ENCODE measurements at places on chromosomes 3 and 15.

DNA sequence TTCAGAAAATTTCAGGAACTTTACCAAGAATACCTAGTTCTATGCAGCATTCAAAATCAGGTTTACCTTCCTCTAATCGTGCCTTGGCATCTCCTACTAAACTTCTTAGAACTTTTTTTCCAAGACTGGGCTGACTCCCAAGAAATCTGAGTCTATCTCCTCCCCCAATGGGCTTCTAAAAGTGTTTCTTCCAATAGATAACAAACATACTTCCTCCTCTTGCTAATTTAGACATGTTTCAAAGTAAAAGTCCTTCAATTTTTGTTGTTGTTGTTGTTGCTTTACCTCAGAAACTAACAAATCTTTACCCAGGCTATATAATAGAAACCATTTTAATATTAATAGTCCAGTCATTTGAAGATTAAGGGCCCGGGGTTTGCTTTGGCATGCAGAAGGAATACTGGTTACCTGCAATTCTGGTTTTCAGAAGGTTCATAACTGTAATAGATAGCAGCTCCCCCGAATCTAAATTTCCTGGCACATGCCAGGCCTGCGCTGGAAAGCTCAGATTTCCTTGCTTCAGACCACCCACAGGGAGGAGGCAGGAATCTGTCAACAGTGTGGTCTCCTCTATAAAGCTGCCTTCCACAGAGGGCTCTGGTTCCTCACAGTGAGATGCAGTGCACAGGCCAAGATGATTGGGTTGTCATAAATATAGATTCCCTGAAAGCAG is 188.7 kb downstream of the THRB start:
- DNase-seq = no peak

DNA sequence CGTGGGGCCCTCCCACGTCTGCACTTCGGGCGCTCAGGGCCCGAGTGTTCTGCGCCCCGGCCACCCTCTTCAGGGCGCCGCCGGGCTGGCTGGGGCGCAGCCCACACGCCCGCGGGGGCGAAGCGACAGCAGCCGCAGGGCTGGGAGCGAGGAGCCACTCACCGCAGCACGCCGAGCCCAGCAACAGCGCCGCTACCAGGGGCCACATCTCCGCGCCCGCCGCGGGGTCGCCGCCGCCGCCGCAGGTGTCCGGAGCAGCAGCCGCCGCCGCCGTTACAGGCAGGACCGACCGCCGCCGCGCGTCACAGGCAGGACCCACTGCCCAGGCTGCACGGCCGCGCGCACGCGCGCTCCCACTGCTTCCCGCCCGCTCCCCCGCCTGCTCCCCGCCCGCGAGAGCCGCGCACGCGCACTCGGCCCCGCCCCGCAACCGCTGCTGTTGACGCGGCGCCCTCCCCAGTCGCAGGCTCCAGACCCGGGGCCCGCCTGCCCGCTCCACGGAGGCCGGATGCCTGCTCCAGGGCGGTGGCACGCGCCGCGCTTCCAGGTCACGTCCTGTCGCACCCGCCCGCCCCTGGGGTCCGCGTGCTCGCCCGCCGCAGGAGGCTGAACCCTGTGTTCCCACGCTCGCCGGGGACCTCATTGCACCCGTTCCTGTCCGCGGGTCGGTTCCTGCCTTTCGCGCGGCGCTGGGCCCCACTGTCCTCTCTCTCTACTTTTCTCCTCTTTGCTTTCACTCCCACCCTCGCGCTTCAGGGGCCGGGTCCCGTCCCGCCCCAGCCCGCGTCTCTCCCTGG is at the start of gene CD47:
Gene CD47, minus strand, starts transcription at position 331 of the 797 bp plus-strand sequence. Its CDS starts 123 bp downstream, at position 208.
- peak; percentile 88 for DNase-seq

GRCh38 chr3:13636874-13637273 is 87.9 kb downstream of the FBLN2 start:
- no peak for DNase-seq

GRCh38 chr3:108408883-108409799 is 101.3 kb downstream of the MYH15 start:
- no peak for DNase-seq

DNA sequence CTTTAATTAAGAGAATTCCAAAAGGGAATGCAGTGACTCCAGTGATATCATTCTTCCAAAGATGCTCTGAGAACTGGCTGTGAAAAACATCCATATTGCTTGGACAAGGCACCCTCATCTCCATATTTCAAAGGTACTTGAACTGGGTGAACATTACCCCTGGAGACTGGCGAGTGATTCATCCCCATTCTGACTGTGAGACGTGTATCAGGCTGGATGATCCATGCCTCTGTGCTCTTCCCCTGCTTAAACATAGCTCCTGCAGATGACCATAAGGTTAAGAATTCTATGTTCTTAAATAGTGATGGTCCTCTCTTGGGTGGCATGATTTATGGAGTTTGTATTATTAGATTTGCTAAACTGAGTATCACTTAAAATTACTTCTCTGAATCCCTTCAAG is 137.8 kb downstream of the GABRB3 start:
- peak; percentile 19 for DNase-seq

- DNase-seq = peak; percentile 44
Observed at GRCh38 chr3:19885468-19885867, 48.5 kb downstream of the EFHB start.

- peak; percentile 57 for DNase-seq
Observed at GRCh38 chr3:148992027-148992634, 791 bp downstream of the GYG1 start.

DNA sequence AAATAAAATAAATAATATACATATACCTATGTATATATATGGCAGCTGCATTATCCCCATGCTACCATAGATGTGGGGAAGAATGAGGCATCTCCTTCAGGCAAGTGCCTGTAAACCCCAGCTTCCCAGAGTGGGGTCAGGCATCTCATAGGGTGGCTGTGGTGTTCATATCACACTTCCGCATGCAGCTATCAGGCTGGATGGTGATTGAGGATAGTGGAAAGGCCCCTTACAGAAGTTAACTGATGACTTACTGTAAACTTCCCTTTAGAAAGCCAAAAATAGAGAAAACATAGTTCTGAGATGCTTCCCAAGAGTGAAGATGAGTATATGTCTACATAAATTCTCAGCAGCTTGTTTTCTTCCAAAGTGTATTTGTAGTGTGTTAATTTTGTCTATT is 3.5 kb upstream of the PP2D1 start:
- DNase-seq = no peak

DNA sequence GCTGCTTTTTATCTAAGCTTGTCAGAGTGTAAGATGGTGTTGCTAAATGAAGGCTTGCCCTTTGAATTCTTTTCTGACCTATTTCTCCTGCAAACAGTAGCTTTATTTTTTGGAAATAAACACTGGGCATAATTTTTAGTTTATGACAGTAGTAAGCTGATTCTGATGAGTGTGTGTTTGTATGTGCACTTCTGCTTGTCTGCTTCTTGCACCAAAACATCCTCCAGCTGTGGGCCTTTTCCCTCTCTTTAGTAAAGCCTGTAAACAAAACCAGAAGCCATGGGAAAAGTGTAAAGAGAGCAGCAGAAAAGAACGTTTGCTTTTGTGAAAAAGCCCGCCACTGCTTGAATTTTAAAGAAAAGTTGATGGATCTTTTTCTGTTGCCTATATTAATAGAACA is 136.4 kb upstream of the IL12A start:
- no peak for DNase-seq

- no peak for DNase-seq
Observed at GRCh38 chr15:74389241-74390048, 22.0 kb upstream of the CYP11A1 start.

- peak; percentile 5 for DNase-seq
Observed at GRCh38 chr3:1087066-1087560, 5.7 kb upstream of the CNTN6 start.

GRCh38 chr3:45994419-45995235 is 997 bp downstream of the FYCO1 start:
- peak; percentile 98 for DNase-seq

- DNase-seq = no peak
Observed at GRCh38 chr3:98398513-98398912, 8.0 kb downstream of the OR5K3 start.

- DNase-seq = no peak
Observed at GRCh38 chr3:43608751-43609150, 13.1 kb downstream of the ANO10 start.

GRCh38 chr15:28080386-28080785 is 18.7 kb downstream of the OCA2 start:
- no peak for DNase-seq

GRCh38 chr3:14772533-14773138 is 46.1 kb upstream of the FGD5 start:
- no peak for DNase-seq

- no peak for DNase-seq
Observed at GRCh38 chr3:43286841-43287499, 630 bp downstream of the SNRK start.

DNA sequence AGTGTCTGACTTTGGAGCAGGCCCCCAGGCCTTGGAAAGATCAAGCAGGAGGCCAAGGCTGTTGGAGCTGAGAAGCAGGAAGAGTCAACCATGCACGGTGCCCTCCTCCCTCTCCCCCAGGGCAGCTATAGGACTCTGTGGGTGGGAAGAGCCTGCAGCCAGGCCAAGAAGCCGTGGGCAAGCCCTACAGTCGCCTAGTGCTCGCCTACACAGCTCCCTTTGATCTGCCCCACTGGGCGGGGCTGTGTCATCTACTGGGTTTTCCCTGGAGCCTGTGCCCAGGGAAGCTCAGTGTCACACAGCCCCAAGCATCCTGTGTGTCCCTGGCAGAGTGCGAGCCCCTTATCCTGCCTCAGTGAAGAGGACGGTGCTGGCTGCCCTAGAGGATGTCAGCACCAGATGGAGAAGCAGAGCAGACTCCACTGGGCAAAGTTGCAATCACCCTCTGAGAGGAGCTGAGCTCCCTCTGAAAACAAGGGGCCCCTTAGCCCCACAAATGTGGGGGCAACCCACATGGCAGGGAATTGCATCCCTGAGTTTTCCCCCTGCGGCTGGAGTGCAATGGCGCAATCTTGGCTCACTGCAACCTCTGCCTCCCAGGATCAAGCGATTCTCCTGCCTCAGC is 72.2 kb downstream of the KLF13 start:
- DNase-seq = no peak

- DNase-seq = no peak
Observed at GRCh38 chr15:39226169-39226937, 354.5 kb upstream of the THBS1 start.

- no peak for DNase-seq
Observed at GRCh38 chr3:167776066-167776685, 40.7 kb downstream of the SERPINI1 start.

DNA sequence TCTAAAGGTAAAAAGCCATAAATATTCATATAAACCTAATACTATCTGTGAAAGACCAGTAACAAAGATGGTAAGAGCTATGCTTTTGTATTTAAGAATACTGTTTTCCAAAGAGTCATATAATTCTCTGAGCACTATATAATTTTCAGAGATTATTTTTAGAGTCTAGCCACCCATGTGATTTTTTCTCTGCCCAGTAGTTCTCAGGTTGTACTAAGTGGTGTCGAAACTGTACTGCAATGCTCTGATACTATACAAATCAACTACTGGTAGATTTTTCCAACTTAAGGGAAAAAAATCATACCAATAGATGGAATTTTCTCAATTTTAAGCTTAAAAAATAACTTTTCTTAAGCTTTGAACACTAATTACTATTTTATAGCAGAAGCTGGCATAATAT is 104.8 kb downstream of the MYO5A start:
- no peak for DNase-seq

DNA sequence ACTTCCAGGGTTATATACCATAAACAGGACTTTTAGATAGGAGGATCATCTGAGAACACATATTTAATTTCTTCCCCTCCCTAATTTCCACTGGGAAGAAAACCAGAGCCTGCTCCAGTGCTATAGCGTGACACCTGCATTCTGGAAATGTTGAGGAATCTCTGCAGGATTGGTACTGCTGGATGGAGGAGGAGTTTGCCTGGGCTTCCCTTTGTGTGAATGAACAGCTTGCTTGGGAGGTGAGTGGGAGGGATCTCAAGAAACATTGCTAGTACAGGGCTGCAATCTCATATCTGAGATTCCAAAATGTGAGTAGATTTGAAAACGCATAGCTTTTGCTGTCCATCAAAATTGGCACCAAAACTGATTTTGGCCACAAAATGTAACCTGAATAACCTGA is 295.9 kb upstream of the RGMA start:
- DNase-seq = no peak

- DNase-seq = peak; percentile 64
Observed at GRCh38 chr3:98521897-98522543, 682 bp downstream of the CLDND1 start.

GRCh38 chr3:81753416-81754027 is 7.9 kb downstream of the GBE1 start:
- no peak for DNase-seq

DNA sequence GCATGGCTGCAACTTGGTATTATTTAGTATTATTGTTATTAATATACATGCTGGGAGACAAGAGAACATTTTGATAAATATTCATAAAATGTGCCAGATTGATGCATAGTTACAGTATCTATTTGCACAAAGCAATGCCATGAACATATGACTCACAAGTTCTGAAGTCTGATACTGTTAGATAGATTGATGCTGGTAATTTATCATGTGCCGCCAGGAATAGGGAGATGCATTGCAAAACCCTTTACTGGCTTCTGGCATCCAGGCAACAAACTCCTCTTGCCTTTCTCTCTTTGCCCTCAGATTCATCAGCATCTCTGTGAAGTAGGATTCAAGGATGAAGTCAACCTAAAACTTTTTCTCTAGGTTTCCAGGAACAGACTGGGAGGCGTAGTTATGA is 41.0 kb upstream of the SLC25A26 start:
- no peak for DNase-seq

- no peak for DNase-seq
Observed at GRCh38 chr3:48411606-48412374, 18.1 kb downstream of the PLXNB1 start.

- no peak for DNase-seq
Observed at GRCh38 chr15:36585774-36586173, 6.3 kb downstream of the CDIN1 start.

DNA sequence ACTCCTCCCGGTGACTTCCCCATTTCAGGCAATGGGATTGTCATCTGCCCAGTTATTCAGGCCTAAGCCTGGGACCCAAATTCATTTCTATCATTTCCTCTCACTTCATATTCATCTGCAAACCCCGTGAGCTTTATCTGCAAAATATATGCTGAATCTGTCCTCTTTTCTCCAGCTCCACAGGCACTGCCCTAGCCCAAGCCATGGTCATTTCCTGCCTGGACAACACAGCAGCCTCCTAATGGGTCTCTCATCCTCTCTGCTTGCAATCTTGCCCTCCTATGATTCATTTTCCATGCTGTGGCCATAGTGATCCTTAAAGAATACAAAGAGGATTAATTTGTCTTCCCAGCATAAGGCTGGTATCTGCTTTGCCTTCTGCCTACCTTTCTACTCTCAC is 6.1 kb downstream of the RBP2 start:
- peak; percentile 55 for DNase-seq

- peak; percentile 19 for DNase-seq
Observed at GRCh38 chr3:5806192-5806591, 618.7 kb downstream of the EDEM1 start.

All from NCI-H524 (cell line).